ENCODE measurements at places on chromosomes 11 and 22.

- no peak for DNase-seq
Measured at GRCh38 chr11:76025817-76026216, 180.5 kb downstream of the WNT11 start.

GRCh38 chr22:25403811-25404471 lies 160.5 kb upstream of the GRK3 start:
- peak; percentile 14 for DNase-seq

DNA sequence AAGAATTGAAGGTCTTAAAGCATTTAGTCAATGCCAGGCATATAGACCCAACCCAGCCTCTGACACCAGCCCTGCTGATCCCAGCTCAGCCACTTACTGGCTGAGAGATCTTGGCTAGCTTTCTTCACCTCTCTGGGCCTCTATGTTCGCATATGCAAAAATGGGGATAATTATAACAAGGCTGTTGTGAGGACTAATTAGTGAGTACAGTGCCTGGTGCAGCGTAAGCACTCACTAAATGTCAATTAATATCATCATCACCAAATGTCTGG lies 10.5 kb downstream of the CHST1 start:
- no peak for DNase-seq

DNA sequence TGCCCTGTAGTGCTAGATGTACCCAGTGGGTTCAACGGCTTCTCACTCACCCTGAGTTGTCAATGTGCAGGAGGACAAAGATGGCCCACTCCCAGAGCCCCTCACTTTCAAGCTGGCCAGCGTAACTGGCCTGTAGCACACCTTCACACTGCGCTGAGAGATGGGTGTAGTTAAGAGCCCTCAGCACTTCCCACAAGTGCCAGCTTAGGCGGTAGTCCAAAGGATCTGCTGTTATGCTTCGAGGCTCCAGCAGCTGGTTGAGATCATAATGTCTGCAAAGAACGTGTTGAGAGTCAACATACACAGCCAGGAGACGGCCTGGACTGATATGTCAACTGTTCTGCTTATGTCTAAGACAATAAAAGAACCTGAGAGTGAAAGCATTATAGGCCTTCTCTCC lies 14.7 kb upstream of the CHRNA10 start:
- DNase-seq = no peak
